PC-3 (cell line): ENCODE measurements at places on chromosomes 1 and 21. TPM values are rescaled to one million over a fixed set of nuclear protein-coding genes. Genes with fewer than 3 reads are reported as not detected.
A peak's percentile ranks its signal among the peaks of the same experiment; 100 is the strongest.

Gene PLA2G5
- not detected in 2 replicates for total RNA-seq

Gene KRTAP19-1
- not detected in 2 replicates for total RNA-seq

Gene ZRANB2
- total RNA-seq = 38.7 and 45.5 TPM in 2 replicates

DNA sequence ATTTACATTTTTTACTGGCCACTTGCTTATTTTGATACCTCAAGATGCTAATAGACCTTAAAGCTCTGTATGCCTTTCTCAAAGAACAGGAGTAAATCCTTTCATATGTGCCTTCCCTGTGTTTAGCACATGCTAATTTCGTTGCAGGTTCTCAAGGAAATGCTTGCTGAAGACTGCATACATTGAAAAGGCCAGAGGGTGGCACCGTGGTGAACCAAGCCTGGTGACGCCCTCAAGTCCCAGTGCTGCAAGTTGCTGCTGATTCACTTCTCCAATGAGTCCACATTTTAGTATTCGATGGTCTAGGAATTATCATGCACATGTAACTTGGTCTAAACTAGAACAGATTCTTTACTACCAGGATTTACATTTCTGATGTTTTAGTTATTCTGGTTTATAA, 94.1 kb downstream of the CLDN17 start:
- DNase-seq = peak; percentile 72

DNA sequence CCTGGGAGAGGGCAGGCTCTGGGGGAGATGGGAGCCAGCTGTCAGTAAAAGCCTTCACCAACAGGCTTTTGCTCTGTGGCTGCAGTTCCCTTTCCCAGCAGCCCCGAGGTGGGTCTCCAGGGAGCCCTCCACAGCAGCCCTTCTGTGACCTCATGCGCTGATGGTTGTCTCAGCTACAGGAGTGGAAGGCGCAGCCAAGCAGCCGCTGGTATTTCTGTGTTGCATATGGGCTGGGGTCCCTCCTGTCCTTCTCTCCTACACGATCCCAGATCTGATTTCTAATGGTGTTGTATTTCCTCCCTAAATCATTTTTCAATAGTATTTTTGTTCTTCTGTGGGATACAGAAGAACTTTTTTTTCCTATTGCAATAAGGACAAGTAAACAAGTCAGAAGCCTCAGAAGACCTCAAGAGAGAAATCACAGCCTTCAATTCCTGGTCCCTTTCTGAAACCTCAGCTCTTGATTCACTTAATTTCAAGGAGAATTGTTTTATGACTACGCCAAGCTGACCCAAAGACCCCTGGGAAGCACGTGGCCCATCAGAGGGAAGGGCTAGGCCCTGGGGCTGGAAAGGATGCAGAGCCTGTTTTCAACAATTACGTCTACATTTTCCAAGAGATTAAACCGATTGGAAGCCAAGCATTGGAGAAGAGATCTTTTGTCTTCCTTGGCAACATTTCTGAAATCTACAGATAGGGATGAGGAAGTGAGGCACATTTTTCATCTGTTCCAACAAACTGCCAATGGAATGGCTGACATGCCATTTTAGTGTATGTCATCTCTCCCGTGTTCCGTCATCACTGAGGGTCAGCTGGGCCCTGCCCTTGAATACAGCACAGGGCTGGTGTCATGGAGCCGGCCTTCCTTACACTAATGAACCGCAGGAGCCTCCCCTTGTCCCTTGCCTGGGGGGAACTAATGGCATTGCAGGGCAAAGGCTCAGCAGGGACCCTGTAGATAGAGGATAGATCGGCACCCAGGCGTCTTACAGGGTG, 42.0 kb upstream of the SCCPDH start:
- no peak for DNase-seq

GRCh38 chr1:30197639-30198450, 525.5 kb downstream of the MATN1 start:
- DNase-seq = no peak

- peak; percentile 92 for DNase-seq
Observed at GRCh38 chr1:67561704-67562113, 123.3 kb upstream of the GADD45A start.

DNA sequence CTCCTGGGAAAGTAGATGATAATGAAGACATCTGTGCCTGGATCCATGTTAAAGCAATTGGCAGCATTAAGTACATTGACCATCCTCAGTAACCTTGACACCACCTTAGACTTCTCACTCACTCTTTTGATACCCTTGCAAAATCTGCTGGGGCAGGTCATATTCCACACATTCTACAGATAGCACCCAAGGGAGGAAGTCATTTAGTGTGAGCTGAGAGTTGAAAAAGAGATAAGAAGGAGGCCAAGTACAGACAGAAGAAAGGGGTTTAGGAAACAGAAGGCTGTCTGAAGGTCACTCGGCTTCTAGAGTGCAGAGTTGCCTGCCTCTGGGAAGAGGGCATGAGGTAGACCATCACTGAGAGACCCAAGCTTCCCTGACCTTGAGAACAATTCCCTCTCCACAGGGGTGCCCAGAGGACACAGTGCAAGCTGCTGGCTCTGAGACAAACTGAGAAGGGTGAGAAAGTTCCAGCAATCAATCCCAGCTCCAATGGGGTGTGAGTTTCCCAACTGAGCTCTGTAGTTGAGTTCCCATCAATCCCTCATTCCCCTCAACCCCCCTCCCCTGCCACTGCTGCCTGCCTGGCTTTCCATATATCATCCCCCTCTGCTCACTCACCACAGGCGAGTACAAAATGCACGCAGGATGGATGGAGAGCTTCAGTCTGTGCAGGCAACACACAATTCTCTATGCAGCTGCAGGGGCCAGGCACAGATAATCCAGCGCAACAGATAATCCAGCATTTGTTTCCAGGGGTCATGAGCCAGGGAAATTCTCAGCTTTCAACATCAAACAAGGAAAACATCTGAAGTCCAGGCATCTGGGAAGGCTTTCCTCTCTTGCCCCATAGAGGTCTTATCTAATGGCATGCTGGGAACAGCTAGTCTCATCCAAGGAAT, 7.4 kb upstream of the MOB3C start:
- no peak for DNase-seq

DNA sequence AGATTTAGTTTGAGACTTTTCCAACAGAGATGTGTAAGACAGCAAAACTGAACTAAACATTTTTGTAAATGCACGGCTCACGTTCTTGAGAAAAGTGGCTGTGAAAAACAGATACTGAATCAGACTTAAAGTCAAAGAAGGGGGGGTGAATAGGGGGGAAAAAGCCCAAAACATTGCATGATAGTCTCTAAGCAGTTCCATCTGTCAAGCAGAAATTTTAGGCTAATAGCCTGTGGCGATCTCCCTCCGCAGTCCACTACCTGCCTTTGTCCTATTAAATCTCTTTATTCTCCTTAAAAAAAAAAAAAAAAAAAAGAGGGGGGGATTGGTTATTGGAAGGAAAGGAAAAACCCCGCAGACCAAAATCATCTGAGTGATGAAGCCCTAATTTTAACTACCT, 217.6 kb upstream of the NFIA start:
- DNase-seq = no peak

GRCh38 chr1:12305377-12305776, 75.5 kb downstream of the VPS13D start:
- no peak for DNase-seq

DNA sequence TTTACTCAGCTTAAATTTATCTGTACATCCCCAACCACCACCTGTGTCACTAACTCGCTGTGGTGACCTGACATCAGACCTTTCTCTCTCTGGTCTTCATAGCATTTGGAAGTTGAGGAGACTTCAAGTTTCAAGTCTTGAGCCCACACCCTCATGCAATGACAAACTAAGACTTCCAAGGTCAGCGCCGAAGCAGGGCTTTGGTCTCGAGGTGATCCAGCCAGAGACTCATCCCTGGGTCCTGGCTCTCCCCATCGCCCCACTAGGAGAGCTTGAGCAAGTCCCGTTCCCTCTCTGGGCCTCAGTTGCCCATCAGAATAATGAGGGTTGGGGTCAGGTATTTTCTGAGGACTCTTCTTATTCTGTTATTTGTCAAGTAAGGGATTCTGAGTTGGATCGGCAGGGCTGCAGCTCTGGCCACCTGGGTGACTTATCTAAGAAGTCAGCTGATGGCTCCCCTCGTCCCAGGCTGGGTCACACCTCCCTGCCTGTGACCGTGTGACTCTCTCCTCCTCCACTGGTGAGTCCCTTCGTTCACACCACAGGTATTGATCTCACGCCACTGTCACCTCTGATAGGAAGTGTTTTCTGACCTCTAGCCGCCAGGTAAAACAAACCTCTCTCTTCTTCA, 143.7 kb upstream of the RUNX3 start:
- DNase-seq = no peak

DNA sequence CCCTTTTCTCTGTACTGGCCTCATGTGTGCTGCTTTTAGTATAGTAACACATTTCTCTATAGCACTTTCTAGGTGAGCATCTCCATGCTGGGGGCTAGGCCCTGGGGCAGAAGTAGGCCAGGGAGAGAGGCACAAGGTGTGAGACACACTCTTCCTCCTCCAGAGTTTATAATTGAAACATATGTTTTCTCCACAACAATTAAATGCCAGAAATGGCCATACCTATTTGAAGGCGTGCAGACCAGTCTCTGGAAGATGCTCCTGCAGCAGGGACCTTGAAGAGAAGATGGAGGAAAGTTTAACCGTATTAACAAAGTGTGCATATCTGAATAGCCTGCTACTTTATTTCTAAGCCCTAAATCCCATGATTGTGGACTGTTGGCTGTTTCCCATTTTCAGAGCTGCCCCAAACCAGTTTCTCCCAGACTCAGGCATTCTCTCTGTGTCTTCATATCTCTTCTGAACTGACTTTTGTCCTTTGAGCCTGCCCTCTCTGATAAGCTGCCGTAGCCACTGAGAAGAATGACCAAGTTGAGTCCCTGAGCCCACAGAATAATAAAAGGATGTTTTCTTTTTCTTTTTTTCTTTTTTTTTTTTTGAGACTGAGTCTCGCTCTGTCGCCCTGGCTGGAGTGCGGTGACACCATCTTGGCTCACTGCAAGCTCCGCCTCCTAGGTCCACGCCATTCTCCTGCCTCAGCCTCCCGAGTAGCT, 81.3 kb downstream of the LRRC8D start:
- DNase-seq = no peak

- no peak for DNase-seq
Observed at GRCh38 chr1:167541003-167541402, 12.6 kb downstream of the CREG1 start.
